ENCODE measurements at places on chromosomes 4 and X. TPM values are rescaled to one million over a fixed set of nuclear protein-coding genes. Genes with fewer than 3 reads are reported as not detected.

PNMA5 gene
- not detected for total RNA-seq

CLIC2 gene
- 7.8 TPM for total RNA-seq

DNA sequence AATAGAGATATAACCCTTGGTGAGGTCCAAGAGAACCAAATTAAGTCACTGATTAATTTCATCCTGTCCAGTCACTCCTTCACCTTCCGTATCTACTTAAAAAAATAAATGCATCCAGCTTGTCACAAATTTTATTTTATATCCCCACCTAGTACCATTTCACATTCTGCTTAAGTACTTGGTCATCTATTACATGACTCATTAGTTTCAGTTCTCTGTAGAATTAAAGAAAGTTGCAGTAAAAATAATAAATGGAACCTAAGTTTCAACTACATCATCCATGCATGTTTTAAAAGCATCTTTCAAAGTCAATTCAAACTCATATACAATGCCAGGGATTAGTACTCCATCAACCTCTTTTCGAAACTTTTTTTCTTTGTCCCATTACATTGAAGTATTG is 130.2 kb downstream of the SH2D1A start:
- no peak overlapping the region for H3K4me3 ChIP-seq
- no peaks in the 10 kb centered on the region for H3K27me3 ChIP-seq
- no peaks in the 10 kb centered on the region for H3K4me1 ChIP-seq
- no peak for DNase-seq
- H3K27ac ChIP-seq = no peak overlapping the region
- H3K36me3 ChIP-seq = no peaks in the 10 kb centered on the region

DNA sequence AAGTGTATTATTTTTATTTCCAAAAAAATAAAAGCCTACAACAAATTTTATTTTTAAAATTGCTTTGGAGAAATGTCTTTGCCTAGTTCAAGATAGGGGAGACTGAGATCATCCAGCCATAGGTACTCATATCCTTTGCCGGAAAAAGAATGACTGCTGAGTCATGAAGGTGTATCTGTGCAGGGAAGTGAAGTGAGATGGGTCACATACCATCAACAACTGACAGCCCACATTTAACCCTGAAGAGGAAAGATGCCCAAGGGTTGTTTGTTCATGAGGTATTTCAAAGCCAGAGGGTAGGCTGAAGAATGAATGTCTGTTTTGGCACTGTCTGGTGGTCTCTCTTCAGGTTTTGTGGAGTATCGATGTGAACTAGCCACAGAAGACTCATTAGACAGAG is 106.7 kb upstream of the TTC29 start:
- no peaks in the 10 kb centered on the region for H3K4me1 ChIP-seq
- peaks cover 8% of the 10 kb centered on the region for H3K27me3 ChIP-seq
- H3K36me3 ChIP-seq = no peaks in the 10 kb centered on the region
- H3K27ac ChIP-seq = no peak overlapping the region
